IPS DF 19.7 (cell line): ENCODE measurements at places on chromosomes 5 and 9.

GRCh38 chr5:179151286-179152118 is 91.3 kb downstream of the ZNF354C start:
- no peak for DNase-seq

GRCh38 chr9:83636813-83637212 is 13.9 kb downstream of the IDNK start:
- DNase-seq = no peak

GRCh38 chr5:133480866-133481265 is 131.5 kb downstream of the FSTL4 start:
- DNase-seq = no peak

GRCh38 chr5:81830596-81830995 is 79.7 kb upstream of the SSBP2 start:
- no peak for DNase-seq

DNA sequence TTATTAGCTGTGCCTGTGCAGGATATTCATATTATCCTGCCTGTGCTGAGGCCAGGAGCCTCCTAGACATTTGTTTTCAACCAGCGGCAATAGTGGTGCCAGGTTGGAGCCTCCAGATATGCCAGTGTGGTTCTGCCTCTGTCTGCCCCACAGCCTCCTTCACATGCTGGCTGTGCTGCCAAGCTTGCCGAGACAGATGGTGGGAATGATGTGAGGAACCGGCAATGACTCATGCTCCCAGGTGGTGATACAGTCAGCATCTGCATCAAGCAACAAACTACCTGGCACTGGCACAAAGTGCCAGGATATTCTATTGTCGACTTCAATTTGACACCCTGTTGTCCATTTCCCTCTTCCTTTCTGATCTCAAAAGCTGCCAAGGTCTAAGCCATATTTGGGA is 285.7 kb downstream of the CHSY3 start:
- DNase-seq = no peak

- no peak for DNase-seq
Measured at GRCh38 chr5:160167624-160168165, 48.4 kb upstream of the PWWP2A start.
